ENCODE measurements at places on chromosomes 3 and 15.

GRCh38 chr3:188272481-188273372, 118.8 kb downstream of the LPP start:
- no peak for DNase-seq

GRCh38 chr3:43757666-43758321, 67.1 kb downstream of the ABHD5 start:
- no peak for DNase-seq

GRCh38 chr3:47882338-47882737, 79.4 kb downstream of the DHX30 start:
- DNase-seq: no peak

GRCh38 chr3:127831723-127832172, 9.4 kb upstream of the MGLL start:
- no peak for DNase-seq

DNA sequence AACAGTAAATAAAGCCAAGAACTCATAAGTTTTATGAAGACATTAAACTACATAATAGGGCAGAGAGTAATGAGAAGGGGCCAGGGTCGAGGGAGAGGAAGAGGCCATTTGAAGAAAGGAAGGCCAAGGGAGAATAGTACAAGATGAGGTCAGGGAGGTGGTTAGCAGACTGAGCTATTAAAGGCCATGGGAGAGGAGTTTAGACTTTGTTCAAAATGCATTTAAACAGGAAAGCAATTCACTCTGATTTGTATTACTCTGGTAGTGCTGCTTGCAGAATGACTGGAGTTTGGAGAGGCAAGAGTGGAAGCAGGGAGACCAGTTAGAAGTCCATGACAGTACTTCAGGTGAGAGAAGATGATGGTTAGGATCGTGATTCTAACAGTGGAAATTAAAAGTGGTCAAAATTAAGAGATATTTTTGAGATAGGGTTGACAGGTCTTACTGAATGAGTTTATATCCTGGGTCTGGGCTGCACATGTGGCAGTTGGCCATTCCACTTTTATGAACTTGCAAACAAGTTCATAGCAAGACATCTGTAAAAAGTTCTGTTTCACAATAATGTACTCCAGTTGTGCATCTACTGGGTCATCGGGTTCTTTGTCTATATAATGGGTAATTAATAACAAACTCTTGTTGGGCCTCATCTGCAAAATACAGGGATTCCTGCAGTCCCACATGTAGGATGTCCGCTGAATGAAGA, 16.3 kb downstream of the PPP2R3A start:
- DNase-seq: no peak

- DNase-seq: no peak
Measured at GRCh38 chr15:85031086-85031943, 49.7 kb downstream of the PDE8A start.

DNA sequence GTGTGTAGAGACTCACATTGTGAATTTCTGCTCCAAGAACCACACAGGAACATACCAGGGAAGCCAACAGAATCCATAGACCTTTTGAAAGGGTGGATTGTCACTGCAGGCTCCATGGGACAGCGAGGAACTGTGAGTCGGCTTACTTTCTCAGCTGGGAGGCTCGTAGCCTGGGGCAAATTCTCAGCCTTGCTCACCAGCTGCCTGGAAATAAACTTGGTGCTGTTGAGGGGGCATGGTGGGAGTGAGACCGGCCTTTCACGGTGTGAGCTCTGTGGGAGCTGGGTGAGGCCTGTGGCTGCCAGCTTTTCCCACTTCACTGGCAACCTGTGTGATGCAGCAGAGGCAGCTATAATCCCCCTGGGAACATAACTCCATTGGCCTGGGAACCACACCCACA, 146.6 kb upstream of the P2RY1 start:
- DNase-seq: no peak

DNA sequence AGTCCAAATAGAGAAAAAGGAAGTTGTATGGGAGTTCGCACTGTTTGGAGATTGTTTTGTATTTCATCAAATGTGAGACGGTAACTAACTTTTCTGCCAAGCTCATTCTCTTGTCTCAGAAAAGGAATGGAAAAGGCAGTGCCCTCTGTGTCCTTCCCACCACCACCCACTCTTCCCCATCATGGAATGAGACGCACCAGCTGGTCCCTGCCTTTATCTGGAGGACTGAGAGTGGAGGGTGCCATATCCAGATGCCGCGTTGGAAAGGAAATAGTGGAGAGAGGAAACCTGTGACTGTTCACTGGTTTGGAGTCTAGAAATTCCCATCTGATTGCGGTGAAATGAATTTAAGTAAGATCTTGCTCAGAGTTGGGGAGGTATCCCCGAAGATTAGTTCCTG, 3.7 kb upstream of the CCK start:
- DNase-seq: no peak

DNA sequence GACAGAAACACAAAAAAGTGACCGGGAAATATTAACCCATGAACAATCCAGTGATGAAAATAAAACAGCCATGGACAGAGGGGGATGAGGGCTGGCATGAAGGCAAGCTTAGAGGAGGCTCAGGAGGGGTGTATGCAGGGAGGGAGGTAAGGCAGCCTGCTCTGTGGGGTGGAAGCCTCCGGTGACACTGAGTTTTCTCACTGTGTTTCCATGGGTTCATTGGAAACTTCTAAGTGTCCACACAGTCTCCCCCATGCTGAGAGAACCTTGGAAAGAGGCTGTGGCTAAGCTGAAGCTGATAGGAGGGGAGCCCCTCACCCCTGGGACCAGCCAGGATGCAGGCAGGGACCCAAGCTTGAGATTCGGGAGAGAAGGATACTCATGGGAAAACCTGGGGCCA, 6.8 kb upstream of the SKOR1 start:
- no peak for DNase-seq

- peak; percentile 33 for DNase-seq
Measured at GRCh38 chr3:141401573-141402475, 33.5 kb downstream of the ZBTB38 start.

DNA sequence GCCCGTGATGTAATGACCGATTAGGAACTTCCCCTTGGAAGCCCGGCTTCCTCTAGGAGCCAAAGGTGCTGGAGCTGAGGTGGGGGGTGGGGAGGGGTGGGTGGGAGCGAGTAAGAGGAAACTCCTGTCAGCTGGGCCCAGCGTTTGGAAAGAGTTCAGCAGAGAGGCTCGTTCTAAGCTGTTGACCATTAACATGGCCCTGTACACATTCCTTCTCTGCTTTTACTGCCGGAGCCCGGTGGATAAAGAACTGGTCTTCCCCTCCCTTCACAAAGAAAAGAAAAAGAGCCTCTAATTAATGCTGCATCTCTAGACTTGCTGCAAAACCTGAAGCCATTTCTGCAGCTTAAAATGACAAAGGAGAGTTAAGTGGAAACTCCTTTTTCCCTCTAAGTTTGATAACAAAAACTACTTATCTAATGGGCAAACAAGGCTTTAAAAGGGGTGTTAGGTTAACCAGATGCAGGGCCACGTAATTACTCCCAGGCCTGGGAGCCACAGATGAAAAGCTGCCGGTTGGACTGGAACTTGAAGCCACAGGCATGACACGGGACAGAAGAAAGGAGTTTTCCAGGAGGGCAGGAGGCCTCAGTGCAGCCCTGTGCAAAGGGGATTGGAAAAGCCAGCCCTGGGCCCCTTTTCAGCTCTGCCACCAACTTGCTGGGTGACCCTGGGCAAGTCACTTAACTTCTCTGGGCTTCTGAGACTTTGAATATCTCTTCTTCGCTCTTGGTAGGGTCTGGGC, 71.3 kb downstream of the SMAD6 start:
- DNase-seq: no peak

DNA sequence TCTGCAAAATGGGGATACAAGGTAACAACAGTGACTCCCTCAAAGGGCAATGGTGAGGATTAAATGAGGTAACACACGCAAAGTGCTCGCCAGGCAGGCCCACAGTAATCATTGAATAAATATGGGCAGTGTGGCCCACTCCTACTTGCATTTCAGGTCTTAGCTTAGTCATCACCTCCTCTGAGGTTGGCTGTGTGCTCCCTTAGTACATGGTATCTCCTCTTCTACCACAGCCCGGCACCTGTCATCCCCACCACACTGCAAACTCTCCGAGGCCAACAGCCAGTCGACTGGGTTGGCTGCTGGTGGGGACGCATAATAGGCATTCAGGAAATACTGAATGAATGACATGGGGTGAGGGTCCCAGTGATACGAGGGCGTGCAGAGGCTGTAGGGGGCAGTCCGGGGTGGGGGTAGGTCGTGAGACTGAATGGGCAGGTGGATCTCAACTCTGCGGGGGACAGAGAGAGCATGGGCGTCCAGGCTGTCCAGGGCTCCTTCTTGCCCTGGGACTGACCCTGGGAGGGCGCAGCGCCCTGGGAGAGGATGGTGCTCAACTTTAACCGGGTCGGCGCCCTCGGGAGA, 375 bp upstream of the MYZAP start:
- peak; percentile 17 for DNase-seq

DNA sequence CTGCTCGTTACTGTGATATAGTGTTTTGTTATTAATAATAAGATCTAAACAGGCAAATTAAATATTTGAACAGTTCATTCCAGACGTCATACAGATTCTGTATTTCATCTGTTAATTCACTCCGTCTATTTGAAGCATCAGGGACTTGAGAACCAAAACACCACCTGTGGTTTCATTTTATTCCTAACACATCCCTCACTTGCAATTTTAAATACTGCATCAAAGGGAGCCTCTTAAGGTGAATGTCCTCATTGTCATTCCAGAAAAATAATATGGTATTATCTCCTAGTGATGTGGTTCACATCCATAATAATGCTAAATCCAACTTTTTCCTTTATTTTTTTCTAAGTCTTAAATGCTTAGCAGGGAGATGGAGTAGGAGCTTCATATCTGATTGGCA, 1390.9 kb upstream of the CADM2 start:
- no peak for DNase-seq

Measured in stimulated activated CD4-positive, alpha-beta T cell treated with anti-CD3 and anti-CD28 coated beads, Interleukin-4, amount 100 ng/mL, for 24 hours (primary cell).